ENCODE measurements at places on chromosomes 6 and 20.

GRCh38 chr6:147625946-147626345 is 117.5 kb downstream of the SAMD5 start:
- no peak for DNase-seq

DNA sequence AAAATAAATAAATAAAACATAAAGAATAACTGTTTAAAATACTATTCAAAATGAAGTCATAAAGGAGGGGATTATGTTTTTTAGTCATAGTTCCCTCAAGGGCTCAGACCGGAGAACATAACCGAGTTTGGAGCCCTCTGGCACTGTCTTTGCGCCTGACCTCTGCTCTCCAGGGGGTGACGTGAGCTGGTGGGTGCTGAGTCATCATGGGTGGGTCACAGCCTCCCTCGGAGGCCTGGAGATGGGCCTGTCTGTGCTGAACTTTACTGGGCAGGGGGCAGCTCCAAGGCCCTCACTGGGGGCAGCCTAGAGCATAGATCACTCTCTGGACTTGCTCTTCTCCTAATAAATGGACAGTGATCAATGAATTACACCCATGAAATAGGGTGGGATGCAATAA is 3.1 kb upstream of the MAVS start:
- DNase-seq = no peak

- DNase-seq = no peak
Observed at GRCh38 chr6:83708970-83709747, at the start of gene SNAP91. Gene SNAP91, minus strand, starts transcription at chr6:83709101. Its CDS starts 1,174 bp downstream, at chr6:83707927.

DNA sequence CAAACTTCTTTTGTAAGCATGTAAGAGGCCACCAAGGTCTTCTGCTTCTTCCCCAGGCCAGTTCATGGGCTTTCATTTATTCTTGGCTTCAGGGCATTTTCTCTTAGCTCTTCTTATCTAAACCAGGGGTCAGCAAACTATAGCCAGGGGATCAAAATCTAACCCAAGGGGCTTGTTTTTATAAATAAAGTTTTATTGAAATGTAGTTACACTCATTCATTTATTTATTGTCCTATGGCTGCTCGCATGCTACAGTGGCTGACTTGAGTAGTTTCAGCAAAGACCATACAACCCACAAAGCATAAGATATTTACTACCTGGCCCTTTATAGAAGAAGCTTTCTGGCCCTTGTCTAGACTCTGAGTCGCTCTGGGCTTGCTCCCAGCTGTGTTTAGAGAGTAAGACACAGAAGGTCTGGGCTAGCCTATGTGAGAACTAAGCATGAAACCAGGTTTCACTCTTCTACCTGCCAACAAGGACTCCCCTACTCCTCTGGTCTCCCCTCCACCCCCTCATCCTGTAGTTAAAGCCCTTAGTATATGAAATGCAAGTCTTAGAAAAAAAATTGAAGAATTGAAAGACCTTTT is 43.2 kb downstream of the KHDC1L start:
- no peak for DNase-seq

DNA sequence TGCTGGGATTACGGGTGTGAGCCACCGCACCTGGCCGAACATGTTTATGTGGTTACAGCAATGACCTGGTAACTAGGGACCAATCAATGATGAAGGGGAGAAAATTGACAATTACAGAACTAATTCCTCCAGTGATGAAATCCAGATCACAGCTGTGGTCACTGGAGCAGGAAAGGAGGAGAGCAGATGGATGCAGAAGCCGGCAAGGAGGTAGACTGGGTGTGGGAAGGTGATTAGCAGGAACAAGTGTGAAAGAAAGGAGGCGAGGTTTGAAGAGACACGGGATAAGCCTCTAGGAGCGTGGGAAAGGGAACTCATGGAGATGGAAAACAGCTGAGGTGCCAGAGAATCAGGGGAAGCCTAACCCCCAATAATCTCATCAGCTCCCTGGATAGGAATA is 17.2 kb upstream of the SPAG4 start:
- no peak for DNase-seq

DNA sequence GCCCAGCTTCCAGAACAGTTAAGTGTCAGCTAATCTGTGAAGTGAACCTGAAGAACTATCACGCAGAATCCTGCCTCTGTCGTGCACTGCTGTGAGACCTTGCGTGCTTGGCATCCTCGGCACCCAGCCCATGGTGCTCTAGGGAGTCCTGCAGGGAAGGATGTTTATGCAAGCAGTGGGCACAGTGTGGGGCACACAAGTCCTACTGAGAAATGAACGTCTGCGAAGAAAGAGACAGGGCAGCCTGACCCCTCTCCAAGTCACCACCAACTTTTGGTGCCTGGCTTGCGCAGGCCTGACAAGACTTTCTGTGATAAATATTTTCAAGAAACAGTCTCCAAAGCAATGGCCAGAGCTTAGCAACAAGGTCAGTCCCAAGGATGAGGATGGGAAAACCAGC is 68.0 kb downstream of the MYH7B start:
- DNase-seq = no peak

DNA sequence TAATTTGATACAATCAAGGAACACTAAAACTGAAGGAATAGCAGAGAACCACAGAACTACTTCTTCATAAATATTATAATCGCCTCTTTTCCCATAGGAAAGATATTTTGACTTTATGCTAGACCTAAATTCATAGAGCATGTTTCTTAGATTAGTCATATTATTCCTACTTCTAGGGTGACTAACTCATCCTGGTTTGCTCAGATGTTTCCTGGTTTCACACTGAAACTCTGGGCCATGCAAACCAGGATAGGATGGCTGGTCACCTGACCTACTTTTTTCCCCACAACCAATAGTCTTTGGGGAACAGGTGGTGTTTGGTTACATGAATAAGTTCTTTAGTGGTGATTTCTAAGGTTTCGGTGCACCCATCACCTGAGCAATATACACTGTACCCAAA is 42.8 kb downstream of the MMS22L start:
- DNase-seq = no peak

DNA sequence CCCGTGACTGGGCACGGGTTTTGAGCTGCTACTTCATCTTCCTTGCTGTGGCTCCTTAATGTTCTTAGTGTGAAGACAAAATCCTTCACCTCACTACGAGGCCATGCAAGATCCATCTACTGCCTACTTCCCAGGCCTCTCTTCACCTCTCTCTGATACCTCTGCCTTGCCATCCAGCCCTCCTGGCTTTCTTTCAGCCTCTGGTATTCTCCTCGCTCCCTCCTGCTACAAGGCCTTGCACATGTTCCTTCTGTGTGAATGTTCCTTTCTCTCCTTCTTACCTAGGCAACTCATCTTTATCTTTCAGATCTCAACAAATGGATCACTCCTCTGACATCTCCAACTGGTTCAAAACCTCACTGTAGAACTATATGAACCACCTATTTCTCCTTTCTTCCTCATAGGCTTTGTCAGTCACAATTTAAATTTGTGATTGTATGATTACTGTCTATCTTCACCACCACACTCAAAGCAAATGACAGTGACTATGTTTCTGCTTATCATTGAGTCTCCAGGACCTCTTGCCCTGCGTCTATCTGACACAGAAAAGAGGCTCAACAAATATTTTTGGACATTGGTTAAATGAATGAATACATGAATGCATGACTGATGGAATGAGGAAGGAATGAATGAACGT is 19.8 kb downstream of the HEY2 start:
- no peak for DNase-seq

GRCh38 chr6:139436200-139436956 is 61.9 kb upstream of the CITED2 start:
- DNase-seq = no peak

GRCh38 chr6:73377225-73377624 is 7.5 kb upstream of the OOEP start:
- DNase-seq = no peak
